ENCODE measurements at places on chromosomes 7 and 10.

DNA sequence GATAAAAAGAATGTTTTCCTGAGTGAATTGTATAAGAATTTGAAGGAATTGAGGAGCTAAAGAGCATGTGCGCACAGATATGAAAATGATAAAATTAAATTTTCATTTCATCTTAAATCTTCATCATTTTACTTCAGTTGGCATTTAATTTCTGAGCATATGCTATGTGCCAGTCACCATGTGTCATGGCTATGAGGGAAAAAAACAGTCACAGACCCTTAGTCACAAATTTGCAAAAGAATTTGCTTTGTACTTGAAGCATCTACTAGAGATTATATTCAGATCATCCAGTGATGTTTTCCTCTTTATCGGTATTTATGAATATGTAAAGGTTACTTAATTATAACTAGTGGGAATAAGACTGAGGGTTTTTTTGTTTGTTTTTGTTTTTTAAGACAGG, 29.8 kb downstream of the VCL start:
- H3K36me3 ChIP-seq, result peaks cover 3% of the 10 kb centered on the region
- H3K27me3 ChIP-seq, result no peaks in the 10 kb centered on the region
- DNase-seq, result no peak

DNA sequence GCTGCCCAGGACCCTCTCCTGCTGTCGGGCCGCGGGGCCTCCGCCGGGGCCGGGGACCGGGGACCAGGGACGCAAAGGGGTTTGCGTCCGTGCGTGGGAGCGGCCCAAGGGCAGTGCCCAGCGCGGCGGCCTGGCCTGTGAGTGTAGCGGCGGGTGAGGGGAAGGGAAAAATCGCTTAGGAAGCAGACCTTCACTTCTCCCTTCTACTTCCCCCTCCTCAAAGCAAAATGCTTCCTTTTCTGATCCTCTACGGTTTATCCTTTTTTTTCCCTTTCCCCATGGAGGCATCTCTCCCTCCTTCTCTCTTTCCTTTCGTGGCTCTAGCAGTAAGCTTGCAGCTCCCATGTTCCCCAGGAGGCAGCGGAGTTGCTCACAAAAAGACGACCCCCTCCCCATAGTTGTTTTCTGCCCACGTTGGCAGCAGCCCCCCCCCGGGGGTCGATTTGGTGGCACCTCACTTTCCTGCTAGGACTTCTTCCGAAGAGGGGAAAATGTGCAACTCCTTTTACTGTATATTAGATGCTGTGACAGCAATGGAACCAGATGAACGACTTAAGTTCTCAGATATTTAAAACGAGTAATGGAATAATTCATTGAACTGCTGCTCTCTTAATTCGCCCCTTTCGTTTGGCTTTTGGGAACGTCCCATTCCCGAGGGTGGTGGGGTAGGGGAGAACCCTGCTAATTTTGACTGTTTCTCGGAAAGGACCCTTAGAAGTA, 724 bp downstream of the CAPZA2 start:
- H3K4me1 ChIP-seq, result no peaks in the 10 kb centered on the region
- no peaks in the 10 kb centered on the region for H3K27me3 ChIP-seq
- peak overlapping the region; percentile 97 for H3K4me3 ChIP-seq
- H3K27ac ChIP-seq, result peak overlapping the region; percentile 92
- H3K36me3 ChIP-seq, result peaks cover 3% of the 10 kb centered on the region

- no peaks in the 10 kb centered on the region for H3K27me3 ChIP-seq
- no peak for DNase-seq
- peaks cover 6% of the 10 kb centered on the region for H3K4me1 ChIP-seq
- H3K27ac ChIP-seq, result no peak overlapping the region
- no peak overlapping the region for H3K4me3 ChIP-seq
Measured at GRCh38 chr7:115561335-115562110, 469.0 kb downstream of the TFEC start.

DNA sequence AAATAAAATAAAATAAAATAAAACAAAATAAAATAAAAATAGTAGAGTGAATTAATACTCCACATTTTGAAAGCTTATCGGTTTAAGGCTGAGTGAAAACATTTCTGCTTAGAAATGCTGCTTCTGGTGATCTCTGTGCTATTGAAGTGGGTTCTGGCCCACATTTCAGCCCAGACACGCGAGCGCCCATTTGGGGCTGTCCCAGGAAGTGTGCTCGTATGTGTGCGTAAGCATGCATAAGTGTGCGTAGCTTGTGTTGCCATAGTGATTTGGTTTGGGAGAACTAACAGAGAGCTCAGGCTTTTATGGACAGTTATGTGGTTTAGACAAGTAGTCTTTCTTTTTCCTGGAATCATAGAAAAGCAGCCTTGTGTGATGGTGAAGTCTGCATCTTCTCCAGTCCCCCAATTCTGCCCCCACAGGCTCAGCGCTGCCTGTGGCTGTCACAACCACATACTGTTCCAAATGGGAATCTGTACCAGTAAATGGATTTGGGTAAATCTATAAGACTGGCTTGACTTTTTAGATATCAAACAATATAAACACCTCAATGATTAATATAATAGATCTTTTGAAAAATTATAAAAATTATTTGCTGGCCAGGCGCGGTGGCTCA, 29.8 kb upstream of the PURB start:
- H3K27me3 ChIP-seq, result peaks cover 2% of the 10 kb centered on the region
- no peak for DNase-seq
- no peak overlapping the region for H3K4me3 ChIP-seq
- H3K36me3 ChIP-seq, result no peaks in the 10 kb centered on the region
- H3K4me1 ChIP-seq, result no peaks in the 10 kb centered on the region
- no peak overlapping the region for H3K27ac ChIP-seq

DNA sequence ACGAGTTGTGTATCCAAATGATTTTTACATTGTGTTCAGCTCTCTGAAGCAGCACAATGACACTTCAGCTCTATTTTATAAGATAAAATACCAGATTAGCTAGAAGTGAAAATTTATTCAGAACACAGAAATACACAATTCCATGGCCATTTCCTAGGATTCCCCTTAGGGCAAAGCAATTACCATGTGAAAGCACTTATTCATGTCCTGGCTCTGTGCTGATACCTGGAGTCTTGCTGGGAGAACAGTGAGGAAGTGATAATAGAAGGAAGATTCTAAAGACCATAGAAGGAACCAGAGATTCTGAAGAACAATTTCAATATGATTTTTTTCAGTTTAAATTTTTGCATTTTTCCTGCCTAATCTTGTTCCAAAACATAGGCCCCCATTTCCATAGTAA, 657.4 kb upstream of the ZWINT start:
- H3K27ac ChIP-seq, result no peak overlapping the region
- no peaks in the 10 kb centered on the region for H3K27me3 ChIP-seq
- H3K4me3 ChIP-seq, result no peak overlapping the region
- DNase-seq, result no peak
- H3K36me3 ChIP-seq, result no peaks in the 10 kb centered on the region

- no peak overlapping the region for H3K4me3 ChIP-seq
- H3K4me1 ChIP-seq, result no peaks in the 10 kb centered on the region
Measured at GRCh38 chr7:50838675-50839377, 56.1 kb upstream of the GRB10 start.

GRCh38 chr10:8283986-8284385, 229.5 kb downstream of the GATA3 start:
- no peak for DNase-seq
- H3K27me3 ChIP-seq, result no peaks in the 10 kb centered on the region
- no peak overlapping the region for H3K27ac ChIP-seq
- no peak overlapping the region for H3K4me3 ChIP-seq
- no peaks in the 10 kb centered on the region for H3K36me3 ChIP-seq
- H3K4me1 ChIP-seq, result peaks cover under 1% of the 10 kb centered on the region

GRCh38 chr7:121530227-121531174, 134.4 kb upstream of the FAM3C start:
- H3K27ac ChIP-seq, result no peak overlapping the region
- H3K27me3 ChIP-seq, result no peaks in the 10 kb centered on the region
- H3K4me1 ChIP-seq, result peaks cover 5% of the 10 kb centered on the region

DNA sequence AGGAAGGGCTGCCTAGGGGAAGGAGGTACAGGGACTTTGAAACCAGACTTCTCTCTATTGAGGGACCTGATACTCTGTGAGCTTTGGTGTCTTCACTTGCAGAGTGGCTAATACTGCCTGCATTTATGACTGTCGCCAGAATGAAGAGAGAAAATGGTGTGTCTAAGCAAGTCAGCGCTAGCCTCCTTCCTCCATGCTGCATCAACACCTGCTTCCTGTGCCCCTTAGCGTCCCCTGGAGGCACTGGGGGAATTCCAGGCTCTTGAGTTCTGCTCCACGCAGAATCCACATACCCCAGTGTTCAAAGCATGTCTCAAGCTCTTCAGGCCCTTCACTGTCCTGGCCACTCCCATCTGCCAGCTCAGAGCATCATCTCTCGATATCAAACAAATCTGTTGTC, 140.5 kb downstream of the PKD1L1 start:
- no peak for DNase-seq
- H3K27ac ChIP-seq, result no peak overlapping the region
- H3K27me3 ChIP-seq, result no peaks in the 10 kb centered on the region
- no peaks in the 10 kb centered on the region for H3K4me1 ChIP-seq
- H3K4me3 ChIP-seq, result no peak overlapping the region
- no peaks in the 10 kb centered on the region for H3K36me3 ChIP-seq

DNA sequence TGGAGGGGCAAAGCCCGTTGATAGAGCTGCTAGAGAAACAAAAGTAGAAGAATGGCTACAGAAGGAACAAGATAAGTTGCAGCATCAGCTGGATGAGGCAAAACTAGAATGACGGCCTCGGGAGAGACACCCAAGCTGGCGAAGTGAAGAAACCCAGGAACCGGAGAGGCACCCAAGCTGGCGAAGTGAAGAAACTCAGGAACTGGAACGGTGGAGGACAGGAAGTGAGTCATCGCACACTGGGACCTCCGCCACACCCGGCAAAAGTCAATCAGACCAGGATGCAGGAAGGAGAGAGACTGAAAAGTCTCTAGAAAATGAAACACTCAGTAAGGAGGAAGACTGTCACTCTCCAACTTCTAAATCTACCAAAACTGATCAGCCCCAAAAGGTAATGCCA, 133.0 kb upstream of the NEBL start:
- no peaks in the 10 kb centered on the region for H3K4me1 ChIP-seq
- no peak for DNase-seq
- H3K36me3 ChIP-seq, result no peaks in the 10 kb centered on the region
- no peaks in the 10 kb centered on the region for H3K27me3 ChIP-seq
- no peak overlapping the region for H3K27ac ChIP-seq

- no peak for DNase-seq
- no peak overlapping the region for H3K4me3 ChIP-seq
- no peaks in the 10 kb centered on the region for H3K4me1 ChIP-seq
- no peaks in the 10 kb centered on the region for H3K36me3 ChIP-seq
- no peak overlapping the region for H3K27ac ChIP-seq
Measured at GRCh38 chr10:716821-717220, 27.4 kb upstream of the DIP2C start.

- no peaks in the 10 kb centered on the region for H3K36me3 ChIP-seq
- no peak for DNase-seq
- H3K27ac ChIP-seq, result no peak overlapping the region
- H3K4me1 ChIP-seq, result no peaks in the 10 kb centered on the region
- H3K4me3 ChIP-seq, result no peak overlapping the region
Measured at GRCh38 chr10:118937226-118937625, 92.3 kb upstream of the NANOS1 start.

DNA sequence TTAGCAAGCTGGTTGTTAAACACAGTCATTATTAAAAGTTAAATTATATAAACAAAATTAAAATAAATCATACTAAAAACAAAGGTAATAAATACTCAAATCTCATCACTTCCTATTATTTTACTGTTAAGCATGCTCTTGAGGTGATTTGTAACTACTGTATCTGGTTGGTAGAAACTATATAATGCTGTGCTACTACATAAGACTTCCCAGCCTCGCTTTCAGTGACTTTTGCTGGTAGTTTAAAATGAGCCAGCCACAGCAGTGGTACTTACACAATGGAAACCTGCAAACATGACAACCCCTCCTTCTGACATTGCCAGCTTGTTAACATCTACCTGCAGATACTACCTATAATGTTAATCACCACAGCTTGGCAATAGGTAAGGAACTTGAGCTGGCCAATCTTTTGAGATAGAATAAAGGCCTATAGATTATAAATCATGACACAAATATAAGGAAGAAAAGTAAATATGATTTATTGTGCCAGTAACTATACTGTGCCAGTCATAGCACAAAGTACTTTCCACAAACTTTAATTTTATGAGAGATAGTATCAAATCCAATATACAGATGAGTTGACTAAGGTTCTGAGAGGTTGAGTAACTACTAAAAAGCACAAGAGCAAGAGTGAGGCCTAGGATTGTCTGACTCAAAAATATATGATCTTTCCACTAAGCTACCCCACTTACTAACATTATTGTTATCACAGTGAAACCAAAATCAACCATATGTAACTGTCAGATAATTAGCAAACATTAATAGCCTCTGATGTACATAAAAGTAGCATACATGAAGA, 181.1 kb upstream of the ASAH2 start:
- no peaks in the 10 kb centered on the region for H3K27me3 ChIP-seq
- no peak overlapping the region for H3K27ac ChIP-seq
- no peak overlapping the region for H3K4me3 ChIP-seq
- DNase-seq, result no peak
- peaks cover 1% of the 10 kb centered on the region for H3K4me1 ChIP-seq
- H3K36me3 ChIP-seq, result no peaks in the 10 kb centered on the region

DNA sequence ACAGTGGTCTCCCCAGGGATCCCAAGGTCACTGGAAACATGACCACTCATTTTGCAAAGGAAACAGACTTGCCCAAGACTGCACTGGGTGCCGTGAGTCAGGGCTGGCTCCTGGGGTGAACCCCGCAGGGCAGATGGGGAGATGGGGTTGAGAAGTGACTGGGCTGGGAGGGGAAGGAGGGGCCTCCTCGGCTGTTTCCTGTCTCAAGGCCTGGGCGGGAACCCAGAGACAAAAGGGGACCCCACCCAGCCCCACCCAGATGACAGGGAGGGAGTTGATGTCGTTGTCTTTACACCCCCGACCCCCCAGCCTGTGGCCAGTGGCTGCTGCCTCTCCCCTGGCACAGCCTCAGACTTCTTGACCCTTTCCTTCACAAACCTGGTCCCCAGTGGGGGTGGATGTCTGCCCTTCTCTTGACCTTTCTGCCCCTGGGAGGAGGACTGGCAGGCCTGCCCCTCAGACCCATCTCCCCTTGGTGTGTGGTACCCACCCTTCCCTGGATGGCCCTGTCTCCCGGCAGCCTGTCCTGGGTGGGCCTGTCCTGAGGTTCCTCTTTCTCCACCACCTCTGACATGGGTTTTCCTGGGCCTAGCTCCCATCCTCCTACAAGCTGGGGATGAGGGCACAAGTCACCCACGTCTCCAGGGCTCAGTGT, 1.4 kb downstream of the MYO1G start:
- H3K4me3 ChIP-seq, result no peak overlapping the region
- no peaks in the 10 kb centered on the region for H3K4me1 ChIP-seq
- peaks cover under 1% of the 10 kb centered on the region for H3K36me3 ChIP-seq
- H3K27me3 ChIP-seq, result peaks cover 6% of the 10 kb centered on the region
- H3K27ac ChIP-seq, result no peak overlapping the region
- no peak for DNase-seq

- no peak overlapping the region for H3K4me3 ChIP-seq
- peaks cover 8% of the 10 kb centered on the region for H3K36me3 ChIP-seq
- H3K27ac ChIP-seq, result no peak overlapping the region
- H3K4me1 ChIP-seq, result no peaks in the 10 kb centered on the region
- H3K27me3 ChIP-seq, result no peaks in the 10 kb centered on the region
Measured at GRCh38 chr7:139169816-139170215, 60.3 kb upstream of the ZC3HAV1 start.

Measured in neuronal stem cell (in vitro differentiated cells).